ENCODE measurements at places on chromosomes 1 and 21.

- no peak for DNase-seq
Observed at GRCh38 chr1:182978151-182978853, 25.3 kb upstream of the SHCBP1L start.

DNA sequence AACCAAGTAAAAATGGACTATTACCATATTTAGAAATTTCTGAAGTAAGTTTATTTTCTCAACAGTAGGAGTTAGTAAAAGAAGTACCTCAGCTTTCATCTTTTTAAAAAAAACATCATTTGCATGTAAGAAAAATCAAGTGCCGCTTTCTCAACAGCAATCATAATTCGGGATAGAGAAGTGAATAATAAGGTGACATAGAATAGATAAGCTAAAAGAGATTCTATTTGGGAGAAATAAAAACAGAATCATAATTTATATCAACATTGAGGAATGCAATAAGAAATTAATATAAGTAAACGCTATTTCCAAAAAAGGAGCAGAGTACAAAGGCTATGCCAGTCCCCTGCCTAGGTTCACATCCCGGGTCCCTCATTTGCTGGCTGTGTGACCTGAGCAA lies 330.9 kb upstream of the GREM2 start:
- DNase-seq = no peak

DNA sequence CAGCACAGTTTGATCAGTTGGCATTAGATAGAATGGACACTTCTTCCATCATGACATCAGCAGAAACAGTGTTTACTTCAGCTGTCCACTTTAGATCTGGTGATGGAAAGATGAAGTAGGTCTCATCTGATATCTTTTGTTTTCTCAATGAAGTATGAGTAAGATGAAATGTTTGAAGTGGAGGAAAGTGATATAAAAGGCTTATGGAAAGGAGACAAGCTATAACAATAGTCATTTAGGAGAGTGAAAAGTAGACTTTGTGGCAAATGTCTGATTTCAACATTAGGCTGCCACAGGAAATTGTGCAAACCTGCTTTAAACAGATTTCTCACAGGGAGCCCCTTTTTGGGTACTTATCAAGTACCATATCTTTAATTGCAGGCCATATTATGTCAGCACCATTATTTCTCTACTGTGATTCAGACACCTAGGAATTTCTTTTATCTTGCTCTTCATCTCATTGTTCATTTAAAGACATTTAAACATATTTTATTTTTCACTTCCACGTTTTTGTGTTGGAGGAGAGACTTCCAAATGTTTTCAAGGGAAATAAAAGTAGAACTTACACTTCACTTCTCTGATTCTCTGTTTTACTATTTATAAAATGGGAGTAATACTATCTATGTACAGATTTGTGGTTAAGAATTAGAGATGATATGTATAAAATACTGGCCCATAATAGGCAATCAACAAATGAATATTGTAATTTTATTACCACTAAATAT lies 18.1 kb downstream of the PDC start:
- peak; percentile 83 for DNase-seq

GRCh38 chr1:247906504-247907047 lies 11.2 kb downstream of the OR2W3 start:
- DNase-seq = peak; percentile 23

DNA sequence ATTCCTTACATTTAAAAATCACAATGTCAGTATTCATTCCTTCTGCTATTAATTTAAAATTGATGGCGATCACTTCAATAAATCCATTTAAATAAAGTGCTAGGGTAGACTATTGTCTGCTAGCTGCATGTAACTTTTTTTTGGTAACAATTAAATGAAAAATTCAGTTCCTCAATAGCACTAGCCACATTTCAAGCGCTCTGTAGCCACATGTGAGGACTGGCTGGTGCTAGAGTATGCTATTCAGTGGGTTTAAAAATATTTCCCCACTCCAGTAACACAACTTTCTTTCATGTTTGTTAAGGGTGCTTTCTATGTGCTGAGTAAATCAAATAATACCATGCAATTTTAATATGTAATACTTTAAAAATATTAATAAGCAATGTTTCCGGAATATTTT lies 108.2 kb downstream of the LTN1 start:
- DNase-seq = peak; percentile 19

DNA sequence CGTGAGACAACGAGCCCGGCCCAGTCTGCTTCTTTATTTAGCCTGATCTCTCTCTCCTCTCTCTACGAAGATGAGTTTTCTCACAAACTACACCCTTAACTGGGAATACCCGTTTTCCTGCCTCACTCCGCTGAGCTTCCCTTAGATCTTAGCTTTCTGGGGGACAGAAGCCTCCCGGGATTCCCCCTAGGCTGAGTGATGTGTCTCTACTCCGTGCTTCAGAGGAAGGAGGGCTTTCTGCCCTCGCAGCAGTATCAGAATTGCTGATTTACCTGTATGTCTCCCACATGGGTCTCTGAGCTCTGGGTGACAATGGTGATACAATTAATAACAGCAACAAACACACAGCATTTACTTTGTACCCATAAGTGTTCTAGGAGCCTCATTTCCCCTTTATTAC lies 1.0 kb downstream of the ZBTB17 start:
- DNase-seq = no peak

DNA sequence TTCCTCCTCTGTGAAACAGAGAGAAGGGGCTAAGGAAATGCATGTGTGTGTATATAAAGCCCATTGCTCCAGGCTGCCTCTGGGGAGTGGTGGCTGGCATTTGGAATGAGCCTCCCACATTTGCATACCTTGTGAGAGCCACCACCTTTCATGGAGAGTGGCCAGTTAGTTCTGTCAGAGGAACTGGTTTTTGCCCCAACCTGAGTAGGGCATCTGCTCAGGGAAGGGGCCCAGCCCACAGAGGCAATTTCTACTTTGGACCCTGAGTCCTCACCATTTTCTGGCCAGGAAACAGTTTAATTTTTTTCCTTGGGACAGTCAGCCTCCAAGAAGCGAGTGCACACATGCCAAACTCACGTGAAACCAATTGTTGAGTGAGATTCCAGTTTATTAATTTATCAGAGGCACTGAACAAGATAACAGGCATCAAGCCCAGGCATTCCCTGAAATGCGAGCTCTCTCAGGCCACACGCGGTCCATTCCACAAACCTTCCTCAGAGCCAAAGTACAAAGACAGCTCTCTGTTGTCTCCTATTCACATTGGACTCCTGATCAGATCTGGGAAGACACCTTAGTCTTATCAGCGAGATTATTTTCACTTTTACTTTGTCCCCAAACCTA lies 1.0 kb upstream of the SLC6A9 start:
- no peak for DNase-seq

DNA sequence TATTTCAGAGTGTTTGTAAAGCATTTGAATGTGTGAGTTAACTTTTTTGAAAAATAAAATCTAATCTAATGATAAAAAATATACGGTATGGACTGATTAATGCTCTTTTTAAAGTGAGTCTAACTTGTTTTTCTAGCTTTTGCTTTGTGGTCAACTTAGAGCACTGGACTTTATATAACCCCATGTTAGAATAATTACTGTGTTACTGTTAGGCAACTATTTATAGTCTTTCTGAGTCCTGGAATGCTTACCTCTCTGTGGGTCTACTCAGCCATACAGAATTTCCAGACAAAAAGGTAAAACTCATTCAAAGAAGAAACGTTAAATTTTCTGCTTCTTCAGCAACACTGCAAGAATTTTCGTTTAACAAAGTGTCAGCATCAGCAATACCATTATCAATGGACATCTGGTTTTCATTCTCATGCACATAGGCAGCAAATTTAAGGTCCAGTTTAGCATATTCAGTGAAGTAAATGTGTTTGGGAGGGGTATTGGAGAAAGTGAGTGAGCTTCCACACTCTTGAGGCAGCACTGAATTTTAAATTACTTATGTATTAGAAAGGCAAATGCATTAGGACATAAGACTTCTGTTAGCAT lies 664.7 kb upstream of the NEGR1 start:
- DNase-seq = no peak

DNA sequence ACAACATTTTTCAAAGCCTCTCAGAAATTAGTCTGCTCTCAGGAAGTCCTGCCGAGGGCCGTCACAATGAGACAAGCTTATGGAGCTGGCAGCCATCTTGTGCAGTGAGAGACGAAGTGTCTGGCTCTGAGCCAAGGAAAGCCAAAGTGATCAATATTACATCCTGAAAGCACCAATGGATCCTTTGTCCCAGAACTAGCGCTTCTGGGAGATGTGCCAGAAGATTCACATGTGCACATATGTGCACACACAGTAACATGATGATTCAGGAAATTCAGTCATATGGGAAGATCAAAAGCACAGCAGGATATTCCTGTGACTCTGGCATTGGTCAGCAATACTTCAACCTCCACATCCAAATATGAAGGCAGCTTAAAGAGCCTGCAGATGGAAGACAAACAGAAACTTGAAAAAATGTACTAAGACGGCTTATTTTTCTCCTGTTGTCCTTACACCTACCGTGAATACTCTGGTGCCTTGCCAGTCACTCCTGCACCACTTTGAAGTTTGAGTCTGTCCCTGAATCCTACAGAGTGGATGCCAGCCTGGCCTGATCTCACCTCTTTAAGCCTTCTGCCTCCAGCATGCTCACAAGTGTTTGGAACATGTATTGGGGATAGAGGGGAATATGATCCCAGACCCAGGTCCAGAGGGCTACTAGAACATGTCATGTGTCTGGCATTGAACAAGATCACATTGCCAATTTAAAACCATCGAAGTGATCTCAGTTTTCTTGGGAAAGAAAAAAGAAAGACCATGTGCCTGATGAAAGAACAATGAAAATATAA lies 44.5 kb upstream of the PRRX1 start:
- no peak for DNase-seq

DNA sequence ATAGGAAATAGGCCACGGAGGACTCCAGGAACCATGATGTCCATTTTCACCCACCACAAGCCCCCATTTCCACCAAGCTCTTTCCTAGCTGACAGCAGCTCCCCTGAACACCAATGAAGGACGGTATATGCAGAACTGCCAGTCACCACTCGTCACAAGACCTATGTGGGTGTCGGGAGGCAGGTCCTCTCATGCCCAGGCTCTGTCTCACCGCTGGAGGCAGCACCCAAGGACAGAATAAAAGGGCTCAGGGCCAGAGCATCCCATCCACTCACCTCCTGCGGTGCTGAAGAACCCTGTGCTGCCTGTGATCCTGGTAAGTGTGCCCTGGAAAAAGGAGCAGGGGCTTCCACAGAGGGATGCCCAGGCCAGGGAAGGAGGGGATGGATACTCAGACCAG lies at the start of gene LCE1F:
TSS of gene LCE1F (plus strand) at position 266 of the 400 bp plus-strand sequence. CDS start 1,232 bp downstream, outside the sequence.
- DNase-seq = no peak

DNA sequence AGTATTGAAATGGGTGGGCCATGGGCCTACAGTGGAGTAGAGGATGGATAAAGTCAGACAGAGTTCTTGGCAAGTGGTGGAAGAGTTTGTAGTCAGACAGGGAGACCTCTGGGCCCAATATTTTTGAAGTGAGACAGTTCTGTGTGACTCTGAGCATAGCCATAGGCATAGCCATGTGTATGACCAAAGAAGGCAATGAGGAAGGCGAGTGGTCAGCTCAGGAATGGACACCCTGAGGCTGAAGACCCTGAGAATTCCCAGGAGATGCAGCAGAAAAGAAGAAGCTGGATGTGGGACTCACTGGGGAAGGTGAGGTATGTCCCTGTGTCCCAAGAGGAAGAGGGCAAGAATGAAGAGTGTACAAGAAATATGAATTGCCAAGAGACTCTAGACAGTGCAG lies 210.6 kb upstream of the IRF2BP2 start:
- no peak for DNase-seq

- no peak for DNase-seq
Observed at GRCh38 chr1:232186931-232187330, 443.0 kb downstream of the SIPA1L2 start.

DNA sequence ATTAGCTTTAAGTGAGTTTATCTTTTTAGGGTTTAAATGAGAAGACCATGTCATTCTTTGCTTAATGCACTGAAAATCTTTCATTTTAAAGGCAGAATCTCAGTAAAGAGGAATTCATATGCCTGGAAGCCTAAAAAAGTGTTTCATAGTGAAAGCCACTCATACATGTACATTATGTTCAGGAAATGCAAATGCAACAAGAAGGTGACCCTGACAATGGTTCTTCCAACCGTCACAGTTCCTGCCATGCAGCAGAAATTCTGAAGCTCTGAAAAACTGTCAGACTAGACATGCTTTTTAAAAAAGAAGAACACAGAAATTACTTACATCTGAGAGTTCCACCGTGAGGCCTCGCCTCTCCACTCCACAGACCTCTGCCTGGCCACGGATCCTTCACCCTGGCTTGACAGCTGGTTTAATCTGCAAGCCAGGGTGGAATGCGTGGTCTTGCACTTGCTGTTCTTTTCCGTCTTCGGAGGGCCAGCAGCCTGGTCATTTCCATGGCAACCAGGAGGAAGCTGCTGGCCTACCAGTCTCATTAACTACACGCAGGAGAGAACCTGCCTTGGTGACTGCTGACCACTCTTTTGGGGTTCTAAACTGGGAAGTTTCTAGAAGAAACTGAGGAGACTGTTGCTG lies 41.8 kb upstream of the PAXBP1 start:
- DNase-seq = no peak

GRCh38 chr1:34742667-34743270 lies 12.1 kb upstream of the GJB5 start:
- DNase-seq = peak; percentile 66

GRCh38 chr1:178308438-178308837 lies 188.3 kb downstream of the CLEC20A start:
- no peak for DNase-seq

- DNase-seq = no peak
Observed at GRCh38 chr1:66732407-66733166, 19.7 kb upstream of the DYNLT5 start.

- peak; percentile 91 for DNase-seq
Observed at GRCh38 chr1:169711469-169712308, at the start of gene SELL. Gene SELL (minus strand): TSS chr1:169711620. CDS start chr1:169711498, 122 bp downstream.

- no peak for DNase-seq
Observed at GRCh38 chr1:90729504-90730242, 12.6 kb upstream of the BARHL2 start.
